ENCODE measurements at places on chromosomes 5 and 9.

GRCh38 chr9:136090056-136090735 lies 4.9 kb downstream of the NACC2 start:
- no peak for DNase-seq

DNA sequence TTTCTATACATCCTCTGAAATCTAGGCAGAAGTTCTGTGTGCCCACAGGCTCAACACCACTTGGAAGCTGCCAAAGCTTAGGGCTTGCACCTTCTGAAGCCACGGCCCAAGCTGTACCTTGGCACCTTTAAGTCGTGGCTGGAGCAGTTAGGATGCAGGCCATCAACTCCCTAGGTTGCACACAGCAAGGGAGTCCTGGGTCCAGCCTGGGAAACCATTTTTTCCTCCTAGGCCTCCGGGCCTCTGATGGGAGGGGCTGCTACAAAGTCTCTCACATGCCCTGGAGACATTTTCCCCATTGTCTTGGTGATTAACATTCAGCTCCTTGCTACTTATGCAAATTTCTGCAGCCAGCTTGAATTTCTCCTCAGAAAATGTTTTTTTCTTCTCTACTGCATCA lies 15.5 kb upstream of the PLK2 start:
- no peak for DNase-seq

DNA sequence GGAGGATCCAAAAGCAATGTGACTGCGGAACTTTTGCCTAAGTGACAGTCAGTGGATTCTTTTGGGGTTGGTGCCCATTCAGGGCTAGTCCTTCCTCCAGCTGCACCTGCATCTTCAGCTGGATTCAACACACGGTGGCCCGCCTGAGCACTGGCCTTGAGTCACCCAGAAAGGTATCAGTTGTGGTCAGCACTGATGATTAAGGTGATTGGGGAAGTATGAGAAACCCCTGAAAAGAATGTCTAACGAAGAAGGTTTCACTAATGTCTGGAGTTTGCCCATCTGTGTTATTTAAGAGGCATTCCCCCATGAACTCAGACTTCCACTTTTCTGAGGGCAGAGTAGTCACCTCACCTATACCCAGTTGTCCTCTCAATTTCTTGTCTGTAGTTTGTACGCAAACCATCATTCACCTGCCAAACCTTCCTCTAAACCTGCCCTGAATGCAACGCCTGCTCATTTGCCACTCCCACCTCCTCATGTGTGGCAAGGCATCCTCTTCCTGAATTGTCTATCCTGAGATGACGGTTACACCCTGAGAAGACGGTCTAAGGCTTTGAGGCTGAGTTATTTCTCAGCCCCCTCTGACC lies 27.2 kb downstream of the CSF2 start:
- DNase-seq = no peak

DNA sequence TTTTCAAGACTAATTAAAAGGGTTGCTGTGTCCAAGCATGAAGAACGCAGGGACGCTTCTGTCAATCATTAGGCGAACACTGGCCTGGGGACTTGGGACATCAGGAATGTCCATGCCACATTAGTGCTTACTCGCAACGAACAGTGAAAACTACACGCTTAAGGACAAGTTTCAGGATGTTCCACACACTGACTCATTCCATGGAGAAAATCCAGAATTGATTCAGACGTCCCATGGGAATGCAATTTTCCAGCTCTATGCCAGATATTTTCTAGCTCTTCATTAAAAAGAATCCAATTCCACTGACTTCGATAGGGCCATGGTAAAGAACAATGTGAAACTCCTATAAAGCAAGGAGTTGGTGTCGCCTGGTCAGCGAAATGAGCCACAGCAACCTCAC lies 98.2 kb downstream of the CAMSAP1 start:
- no peak for DNase-seq

DNA sequence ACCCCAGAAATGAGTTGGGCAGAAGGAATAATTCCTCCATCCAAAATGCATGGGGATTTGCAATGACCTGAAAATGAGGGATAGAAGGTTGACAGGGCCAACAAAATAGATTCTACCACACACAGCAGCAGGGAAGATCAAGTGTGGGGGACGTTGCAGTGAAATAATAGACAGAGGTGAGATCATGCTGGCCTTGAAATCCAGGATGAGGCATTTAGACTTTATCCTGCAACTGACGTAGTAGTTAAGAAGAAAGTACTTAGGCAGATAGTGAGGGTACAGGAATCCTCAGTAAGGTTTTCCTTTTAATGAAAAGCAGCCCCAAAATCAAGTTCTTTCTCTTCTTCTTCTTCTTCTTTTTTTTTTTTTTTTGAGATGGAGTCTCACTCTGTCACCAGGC lies 31.6 kb upstream of the TGFBR1 start:
- DNase-seq = no peak

GRCh38 chr5:96780626-96781025 lies 27.1 kb downstream of the ERAP1 start:
- DNase-seq = no peak

GRCh38 chr5:115337882-115338281 lies 41.4 kb upstream of the CCDC112 start:
- DNase-seq = no peak

DNA sequence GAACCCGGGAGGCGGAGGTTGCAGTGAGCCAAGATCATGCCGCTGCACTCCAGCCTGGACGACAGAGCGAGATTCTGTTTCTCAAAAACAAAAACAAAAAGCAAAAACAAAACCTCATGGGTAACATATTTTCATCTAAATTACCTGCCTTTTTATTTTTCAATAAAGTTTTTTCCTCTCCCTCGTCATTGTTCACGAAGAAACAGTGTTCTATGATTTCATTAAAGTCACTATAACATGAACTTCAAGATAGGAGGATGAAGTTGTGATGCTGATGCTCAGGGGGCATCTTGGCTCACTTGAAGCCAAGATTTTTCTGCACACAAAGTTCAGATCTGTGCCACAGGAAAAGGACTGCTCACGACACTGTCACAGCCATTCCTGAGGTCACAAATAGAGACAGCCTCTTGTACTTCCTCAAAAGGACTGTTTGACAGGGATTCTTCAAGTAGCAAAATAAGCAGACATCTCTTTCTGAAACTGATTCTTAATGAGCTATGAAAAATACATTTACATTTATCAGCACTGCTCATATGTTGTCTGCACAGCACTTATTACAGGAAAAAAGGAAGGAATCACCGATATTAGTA lies 16.1 kb downstream of the NIPSNAP3B start:
- no peak for DNase-seq

GRCh38 chr5:7970816-7971215 lies 101.9 kb downstream of the MTRR start:
- no peak for DNase-seq

Data from RCC 7860 (cell line).